ENCODE measurements at places on chromosomes 1 and 21.

DNA sequence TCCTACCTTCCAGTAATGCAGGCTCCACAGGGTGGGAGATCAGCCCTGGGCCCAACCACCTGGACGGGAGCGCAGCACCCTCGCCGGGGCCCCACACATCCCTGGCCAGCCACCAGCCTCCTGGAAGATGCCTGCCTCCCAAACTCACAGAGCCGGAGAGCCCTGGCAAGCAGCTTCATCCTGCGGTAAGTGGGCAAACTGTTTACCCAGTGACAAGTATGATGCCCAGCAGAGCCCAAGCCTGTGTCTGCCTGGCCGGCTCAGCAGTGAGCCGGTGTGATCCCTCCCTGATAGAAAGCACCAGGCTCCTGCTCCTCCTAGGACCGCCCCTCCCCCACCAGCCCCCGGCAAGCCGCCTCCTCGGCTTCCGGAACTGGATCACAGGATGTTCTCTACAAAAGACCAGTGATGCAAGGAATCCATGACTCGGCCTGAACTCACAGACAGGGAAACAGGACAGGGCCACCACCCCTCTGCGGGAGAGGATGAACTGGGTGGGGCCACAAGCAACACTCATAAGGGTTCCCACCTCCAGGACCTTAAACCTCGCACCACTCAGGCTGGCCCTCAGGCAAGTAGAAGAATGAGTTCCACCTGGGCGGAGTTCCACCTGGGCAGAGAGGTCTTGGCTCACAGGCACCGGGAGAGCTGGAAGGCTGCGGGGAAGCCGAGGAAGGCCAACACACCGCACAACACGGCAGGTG is 7.9 kb downstream of the ACOT7 start:
- no peak for DNase-seq

GRCh38 chr1:91870322-91870721 is 15.6 kb downstream of the TGFBR3 start:
- DNase-seq = no peak

DNA sequence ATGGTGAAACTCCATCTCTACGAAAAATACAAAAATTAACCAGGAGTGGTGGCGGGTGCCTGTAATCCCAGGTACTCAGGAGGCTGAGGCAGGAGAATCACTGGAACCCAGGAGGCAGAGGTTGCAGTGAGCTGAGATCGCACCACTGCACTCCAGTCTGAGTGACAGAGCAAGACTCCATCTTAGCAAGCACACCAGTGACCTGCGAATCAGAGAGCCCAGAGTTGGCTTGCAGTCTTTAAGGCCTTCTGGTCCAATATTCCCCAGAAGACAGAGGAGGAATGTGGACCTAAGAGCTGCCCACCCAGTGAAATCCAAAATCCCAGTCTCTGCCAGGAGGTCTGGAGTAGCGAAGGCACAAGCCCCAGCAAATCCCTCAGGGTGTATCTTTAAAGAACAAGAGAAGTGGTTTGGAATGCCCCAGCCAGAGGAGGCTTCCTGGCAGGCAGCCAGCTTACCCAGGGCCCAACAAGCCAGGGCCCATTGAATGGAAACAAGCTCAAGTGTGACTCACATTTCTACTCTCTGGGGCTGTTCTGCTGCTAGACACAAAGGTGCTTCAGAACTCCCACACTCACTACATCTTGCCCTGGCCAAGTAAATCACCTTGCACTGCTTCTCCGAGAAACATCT is 23.9 kb downstream of the GPR161 start:
- no peak for DNase-seq

GRCh38 chr1:169487561-169487960 is 1.8 kb upstream of the SLC19A2 start:
- no peak for DNase-seq

DNA sequence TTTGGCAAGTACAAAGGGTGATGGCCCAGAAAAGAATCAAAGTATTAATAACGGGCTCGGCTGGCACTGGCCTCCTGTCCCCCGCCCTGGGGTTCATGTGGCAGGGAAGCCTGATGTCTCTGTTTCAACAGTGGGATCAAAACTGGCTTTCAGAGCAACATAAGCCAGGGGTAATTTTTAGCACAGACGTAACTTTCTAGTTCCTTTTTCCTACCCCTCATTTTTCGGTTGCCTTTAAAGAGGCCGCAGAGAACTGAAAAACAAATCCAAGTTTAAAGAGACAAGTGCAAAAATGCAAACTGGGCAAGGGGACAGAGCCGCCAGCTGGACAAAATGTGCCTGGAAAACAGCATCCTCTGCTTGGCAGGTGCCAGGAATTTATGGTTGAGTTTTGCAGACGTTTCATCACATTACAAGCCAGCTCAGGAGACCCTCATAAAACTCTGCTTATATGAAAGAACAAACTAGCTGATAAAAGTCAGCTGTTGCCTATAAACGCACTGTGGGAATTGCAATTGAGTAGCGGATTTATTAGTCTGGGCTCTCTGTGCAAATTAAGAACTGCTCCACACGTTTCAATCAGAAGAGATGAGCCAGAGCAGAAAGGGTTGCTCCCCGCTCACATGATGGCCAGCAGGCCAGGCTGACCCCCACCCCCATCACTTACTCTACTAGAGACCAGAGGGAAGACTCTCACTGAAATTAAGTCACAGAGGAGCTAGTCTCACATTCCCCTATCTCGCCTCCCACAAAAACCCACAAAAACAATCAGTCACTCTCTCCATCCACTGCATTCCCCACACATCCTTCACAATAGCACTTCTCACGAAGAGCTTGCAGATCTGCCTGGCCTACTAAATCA is 15.8 kb upstream of the CDCA8 start:
- DNase-seq = no peak

DNA sequence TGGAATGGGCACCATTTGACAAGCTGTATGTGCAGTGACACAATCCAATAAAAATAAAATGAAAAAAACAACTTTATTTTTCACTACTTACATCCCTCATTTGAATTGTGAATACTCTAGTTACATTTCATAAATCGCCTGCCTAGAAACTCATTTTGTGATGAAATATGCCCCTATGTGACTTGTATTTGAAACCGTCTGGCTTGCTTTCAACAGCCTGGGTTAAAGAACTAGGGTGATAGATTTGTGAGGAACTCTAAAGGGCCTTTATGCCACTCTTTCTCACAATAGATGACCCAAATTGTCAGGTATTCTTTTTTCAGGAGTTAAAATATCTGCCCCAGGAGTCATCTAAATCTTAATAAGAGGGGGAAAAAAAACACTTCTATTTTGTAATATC is 137.9 kb downstream of the DAB1 start:
- DNase-seq = no peak

DNA sequence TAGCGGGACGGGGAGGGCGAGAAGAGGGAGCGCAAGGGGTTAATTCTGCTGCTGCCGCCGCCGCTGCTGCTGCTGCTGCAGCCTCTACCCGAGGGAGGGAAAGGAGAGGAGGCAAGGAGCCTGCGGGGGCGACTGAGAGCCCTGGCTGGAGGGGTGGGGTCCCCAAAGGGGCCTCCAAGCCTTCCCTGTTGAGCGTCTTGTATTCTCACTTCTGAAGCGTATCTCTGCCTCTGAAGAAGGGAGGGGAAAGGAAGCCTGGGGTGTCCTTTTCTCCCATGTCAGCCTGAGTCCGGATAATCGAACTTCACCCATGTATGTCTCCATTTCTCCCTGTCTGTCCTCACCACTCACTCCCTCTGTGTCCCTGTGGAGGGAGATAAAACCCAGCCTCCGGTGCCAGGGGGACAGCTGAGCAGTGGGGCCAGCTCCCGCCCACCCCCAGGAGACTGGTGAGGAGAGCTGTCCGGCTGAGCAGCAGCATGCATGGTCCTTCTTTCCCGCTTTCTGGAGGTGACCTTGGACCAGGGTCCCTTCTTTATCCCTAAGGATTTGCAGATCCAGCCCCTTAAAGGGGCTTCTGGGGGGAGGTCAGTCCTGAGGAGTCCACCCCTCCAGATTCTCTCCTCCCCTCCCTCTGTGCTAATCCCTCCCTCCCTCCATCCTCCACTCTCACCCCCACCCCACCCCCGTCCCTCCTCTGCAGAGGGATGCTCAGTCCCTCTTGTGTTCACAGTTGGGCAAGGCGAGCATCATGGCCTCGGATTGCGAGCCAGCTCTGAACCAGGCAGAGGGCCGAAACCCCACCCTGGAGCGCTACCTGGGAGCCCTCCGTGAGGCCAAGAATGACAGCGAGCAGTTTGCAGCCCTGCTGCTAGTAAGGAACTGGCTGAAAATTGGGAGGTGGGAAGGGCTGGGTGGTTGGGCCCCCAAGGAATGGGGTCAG is 1.0 kb downstream of the NCDN start:
- DNase-seq = peak; percentile 18

DNA sequence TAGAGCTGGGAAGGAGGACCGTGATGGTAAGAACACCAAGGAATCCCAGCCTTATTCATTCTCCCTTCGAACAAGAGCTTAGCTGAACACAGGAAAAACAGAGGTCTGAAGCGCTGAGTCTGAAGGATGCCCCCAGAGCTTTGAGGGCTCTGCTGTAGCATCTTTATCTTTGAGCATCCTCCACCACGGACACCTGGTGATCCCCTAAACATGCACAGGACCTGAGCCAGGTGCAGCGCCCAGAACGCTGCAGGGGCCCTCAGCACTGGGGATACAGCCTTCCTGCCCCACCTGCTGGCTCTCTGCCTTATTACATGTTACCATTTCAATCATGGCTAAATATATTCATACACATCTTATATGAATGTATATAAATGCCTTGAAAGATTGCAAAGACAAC is 7.7 kb upstream of the GPATCH4 start:
- DNase-seq = peak; percentile 37

- DNase-seq = no peak
These were observed 5.6 kb upstream of the PCBP3 start for GRCh38 chr21:45637883-45638282.

DNA sequence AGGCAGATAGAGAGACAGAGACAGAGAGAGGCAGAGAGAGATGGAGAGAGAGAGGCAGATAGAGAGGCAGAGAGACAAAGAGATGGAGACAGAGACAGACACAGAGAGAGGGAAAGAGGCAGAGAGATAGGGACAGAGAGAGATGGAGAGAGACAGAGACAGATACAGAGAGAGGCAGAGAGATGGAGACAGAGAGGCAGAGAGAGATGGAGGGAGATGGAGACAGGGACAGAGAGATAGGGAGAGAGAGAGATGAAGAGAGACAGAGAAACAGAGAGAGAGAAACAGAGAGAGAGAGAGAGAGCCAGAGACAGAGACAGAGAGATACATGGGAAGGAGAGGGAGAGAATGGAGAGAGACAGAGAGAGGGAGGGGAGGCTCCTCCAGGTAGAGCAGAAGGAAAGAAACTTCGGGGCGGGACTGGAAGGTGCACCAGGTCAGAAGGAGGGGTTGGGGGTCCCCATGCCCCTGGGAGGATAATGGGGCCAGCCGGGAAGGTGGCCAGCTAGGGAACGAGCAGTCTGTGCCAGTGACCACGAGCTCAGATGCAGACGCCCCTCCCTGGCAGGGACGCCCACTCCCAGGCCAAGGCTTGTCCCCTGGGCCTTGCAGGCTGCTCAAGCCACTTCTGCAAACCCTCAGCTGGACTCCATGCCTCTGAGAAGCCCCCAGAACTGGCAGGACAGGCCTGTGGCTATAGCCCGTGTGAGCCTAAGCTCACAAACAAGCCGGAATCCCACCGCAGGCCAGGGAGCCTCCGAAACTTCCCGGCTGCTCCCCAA is 3.3 kb downstream of the FNDC10 start:
- DNase-seq = no peak

DNA sequence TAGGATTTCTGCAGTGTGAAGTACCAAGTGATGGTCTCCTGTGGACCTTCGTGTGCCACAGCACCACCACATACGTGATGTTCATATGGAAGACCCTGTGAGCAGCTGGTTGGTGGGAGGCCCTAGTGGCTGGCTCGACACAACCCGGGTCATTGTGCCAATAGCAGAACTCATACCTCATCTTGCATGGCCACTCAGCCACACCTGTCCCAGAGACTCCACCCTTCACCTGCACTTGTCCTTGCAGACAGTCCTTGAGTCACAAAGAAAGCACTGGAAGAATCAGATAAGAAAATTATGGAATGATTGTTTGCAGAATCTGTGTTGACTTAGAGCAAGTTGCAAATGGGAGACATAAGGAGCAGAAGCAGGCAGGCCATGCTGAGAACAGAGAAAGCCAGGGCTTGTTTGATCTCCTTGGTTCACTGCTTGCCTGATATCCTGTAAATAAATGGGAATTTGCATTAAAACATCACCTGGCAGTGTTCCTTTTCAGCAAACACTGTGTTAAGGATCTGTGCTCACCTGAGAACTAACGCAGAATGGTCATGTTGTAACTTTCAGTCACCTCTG is 307.7 kb downstream of the SIPA1L2 start:
- no peak for DNase-seq

DNA sequence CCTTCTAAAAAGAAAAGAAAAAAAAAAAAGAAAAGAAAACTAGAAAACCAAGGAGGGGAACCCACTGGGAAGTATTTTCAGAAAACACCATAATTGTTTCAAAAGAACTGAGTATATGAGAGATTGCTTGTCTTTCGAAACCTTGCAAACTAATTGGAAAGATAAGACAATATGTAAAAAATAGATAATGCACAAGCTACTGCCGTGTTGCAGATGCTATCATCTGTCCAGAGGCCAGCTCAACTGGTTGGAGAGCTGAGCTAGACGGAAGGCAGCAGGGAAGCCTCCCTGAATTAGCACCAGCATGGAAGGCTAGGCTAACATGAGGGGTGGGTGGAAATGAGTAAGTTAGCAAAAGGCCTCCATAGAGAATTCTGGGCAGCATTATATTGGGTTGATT is 16.2 kb upstream of the CACHD1 start:
- no peak for DNase-seq

- DNase-seq = no peak
These were observed 207.1 kb downstream of the ROR1 start for GRCh38 chr1:63980740-63981407.

DNA sequence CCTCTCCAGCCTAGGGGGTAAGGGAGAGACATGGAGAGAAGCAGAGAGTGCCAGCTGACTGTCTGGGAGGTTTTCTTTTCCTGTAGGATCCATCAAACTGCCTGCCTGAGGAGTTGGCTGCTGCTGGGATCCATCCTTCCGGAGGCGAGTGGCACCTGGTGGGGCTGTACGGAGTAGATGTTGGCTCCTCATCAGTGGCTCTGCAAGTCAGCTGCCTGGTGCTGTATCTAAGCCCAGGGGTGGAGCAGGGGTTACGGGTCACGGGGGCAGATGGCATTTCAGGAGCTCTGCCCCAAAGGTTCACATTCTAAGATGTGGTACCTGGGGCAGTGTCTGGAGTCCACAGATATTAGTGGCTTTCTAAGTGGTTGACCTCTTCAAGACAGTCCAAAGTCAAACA is 128.0 kb downstream of the ACTL8 start:
- DNase-seq = no peak

GRCh38 chr1:169207797-169208520 is 101.5 kb downstream of the ATP1B1 start:
- DNase-seq = no peak

- no peak for DNase-seq
These were observed 1.7 kb upstream of the PDE9A start for GRCh38 chr21:42651515-42652401.

Data from hematopoietic multipotent progenitor cell treated with erythropoietin and hydrocortisone succinate and interleukin-3 and kit ligand, for 17 days (in vitro differentiated cells).